Naive B cell (primary cell): ENCODE measurements at places on chromosomes 1 and 21.

GRCh38 chr1:89953131-89953626 is 41.7 kb upstream of the ZNF326 start:
- peak; percentile 0 for DNase-seq

- no peak for DNase-seq
These were observed 111.4 kb upstream of the CDC42BPA start for GRCh38 chr1:227429447-227430359.

DNA sequence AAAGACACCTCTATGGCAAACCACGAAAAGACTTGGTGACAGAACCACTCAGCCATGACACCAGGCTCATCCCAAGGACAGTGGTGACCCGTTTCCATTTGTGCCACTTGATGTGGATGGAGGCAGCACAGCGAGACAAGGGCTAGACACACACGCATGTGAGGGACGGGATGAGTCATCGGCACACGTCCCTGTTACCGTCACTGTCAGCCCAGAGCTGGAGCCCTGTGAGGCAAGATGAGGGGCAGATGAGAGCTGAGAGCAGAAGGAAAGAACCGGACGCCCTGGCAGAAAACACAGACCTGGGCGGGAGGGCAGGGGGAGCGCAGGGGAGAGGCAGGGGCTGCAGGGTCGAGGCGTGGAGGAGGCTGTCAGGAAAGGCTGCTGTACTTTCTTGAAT is 57.8 kb downstream of the SIK1 start:
- DNase-seq = no peak

- no peak for DNase-seq
These were observed 67.8 kb upstream of the FGGY start for GRCh38 chr1:59229138-59229537.

GRCh38 chr1:168845140-168845539 is 116.1 kb upstream of the DPT start:
- DNase-seq = no peak

DNA sequence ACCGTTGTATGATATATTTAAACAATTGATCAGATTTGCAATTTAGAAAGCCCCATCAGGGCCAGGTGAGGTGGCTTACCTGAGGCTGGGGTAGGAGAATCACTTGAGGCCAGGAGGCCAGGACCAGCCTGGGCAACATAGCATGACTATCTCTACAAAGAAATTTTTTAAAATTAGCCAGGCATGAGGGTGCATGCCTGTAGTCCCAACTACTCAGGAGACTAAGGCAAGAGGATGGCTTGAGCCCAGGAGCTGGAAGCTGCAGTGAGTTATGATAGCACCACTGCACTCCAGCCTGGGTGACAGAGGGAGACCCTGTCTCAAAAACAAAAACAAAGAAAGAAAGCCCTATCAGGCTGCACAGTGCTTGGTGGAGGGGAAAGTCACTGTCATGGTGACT is 159.9 kb upstream of the RAB4A start:
- DNase-seq = no peak

DNA sequence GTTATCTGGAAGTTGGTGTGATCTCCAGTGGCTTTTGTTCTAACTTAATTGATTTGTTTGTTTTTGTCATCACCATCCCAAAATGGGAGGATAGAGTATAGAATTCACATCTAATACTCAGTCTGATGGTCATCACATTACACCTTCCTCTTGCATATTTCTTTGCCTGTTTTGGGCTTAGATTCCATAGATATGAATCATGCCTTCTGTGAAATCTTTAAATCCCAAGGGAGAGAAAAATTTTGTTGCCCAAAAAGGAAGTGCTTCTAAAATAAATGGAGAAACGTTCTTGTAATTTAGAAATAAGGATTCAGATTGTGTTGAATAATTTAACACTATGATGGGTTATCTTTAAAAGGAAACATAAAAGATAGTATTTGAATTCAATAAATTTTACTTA is 446.0 kb upstream of the LRRC7 start:
- no peak for DNase-seq

- no peak for DNase-seq
These were observed 88.3 kb upstream of the GPR52 start for GRCh38 chr1:174359454-174359805.

DNA sequence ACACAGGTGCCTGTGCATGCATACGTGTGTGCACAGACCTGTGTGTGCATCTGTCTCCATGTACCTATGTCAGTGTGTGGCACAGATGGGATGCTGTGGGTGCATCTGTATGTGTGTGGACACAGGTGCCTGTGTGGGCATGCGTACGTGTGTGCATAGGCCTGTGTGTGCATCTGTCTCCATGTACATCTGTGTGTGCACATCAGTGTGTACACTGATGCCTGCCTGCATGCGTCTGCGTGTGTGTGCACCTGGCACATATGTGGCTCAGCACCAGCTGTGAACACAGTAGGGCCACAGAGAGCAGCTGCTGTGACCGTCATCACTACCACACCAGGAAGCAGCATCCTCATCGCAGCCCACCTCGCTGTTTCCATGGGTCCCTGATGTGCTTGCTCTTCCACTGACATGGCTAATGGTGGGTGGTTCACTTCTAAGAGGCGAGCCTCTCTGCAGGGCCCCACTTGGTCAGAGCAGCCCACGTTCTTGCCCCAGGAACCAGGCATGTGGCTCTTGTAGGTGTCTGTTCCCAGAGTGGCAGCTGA is 9.6 kb upstream of the SPATC1L start:
- no peak for DNase-seq
